Mammary microvascular endothelial cell (primary cell): ENCODE measurements at places on chromosomes 1 and 21. TPM values are rescaled to one million over a fixed set of nuclear protein-coding genes. Genes with fewer than 3 reads are reported as not detected.

The GBP1 gene
- total RNA-seq, result 50.2 and 54.7 TPM in 2 replicates

The AKNAD1 gene
- total RNA-seq, result not detected in 2 replicates

The DNALI1 gene
- 0.20 and 0.34 TPM in 2 replicates for total RNA-seq

The GNG4 gene
- 0.07 TPM in 1 of 2 replicates, not detected in the other for total RNA-seq

The ADAMTSL4 gene
- total RNA-seq, result 0.40 and 0.44 TPM in 2 replicates

The WDR3 gene
- 19.8 and 20.4 TPM in 2 replicates for total RNA-seq

The CLCNKA gene
- not detected in 2 replicates for total RNA-seq

The OR10J1 gene
- not detected in 2 replicates for total RNA-seq
